Urinary bladder (tissue), 4 donors: ENCODE measurements at places on chromosomes 12 and 14. TPM values are rescaled to one million over a fixed set of nuclear protein-coding genes. Genes with fewer than 3 reads are reported as not detected.

LALBA gene
- not detected for total RNA-seq

CDCA3 gene
- total RNA-seq = 12.3 TPM

SAMD15 gene
- total RNA-seq = 1.3 TPM

PAPLN gene
- total RNA-seq = 4.8 TPM

NR4A1 gene
- total RNA-seq = 18.3 TPM

LRRC9 gene
- 0.21 TPM for total RNA-seq

TPH2 gene
- total RNA-seq = not detected

ZFHX2 gene
- total RNA-seq = 0.32 TPM

RAB15 gene
- total RNA-seq = 11.4 TPM

SPTB gene
- 6.8 TPM for total RNA-seq

SLCO1B1 gene
- not detected for total RNA-seq

CCDC38 gene
- not detected for total RNA-seq

- no peak for DNase-seq
Measured at GRCh38 chr12:105060715-105061378, 23.4 kb downstream of the ALDH1L2 start.

DNA sequence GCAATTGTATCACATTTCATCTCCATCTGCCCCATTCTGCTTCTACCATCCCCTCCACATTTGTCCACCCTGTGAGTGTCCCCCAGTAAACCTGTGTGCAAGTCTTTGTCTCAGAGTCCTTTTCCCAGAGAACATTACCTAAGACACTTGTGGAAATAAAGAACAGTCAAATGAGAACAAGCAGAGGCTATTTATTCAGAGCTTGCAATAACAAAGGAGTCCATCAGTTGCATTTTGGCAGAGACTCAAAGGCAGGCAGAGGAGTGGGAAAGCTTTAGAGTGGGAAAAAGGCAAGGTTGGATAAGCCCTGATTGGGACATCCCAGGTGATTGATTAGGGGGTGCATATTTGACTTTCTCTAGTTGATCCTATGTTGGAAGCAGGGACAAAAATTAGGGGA, 18.2 kb upstream of the PPFIBP1 start:
- no peak for DNase-seq

- no peak for DNase-seq
Measured at GRCh38 chr12:121613462-121613861, 12.9 kb upstream of the ORAI1 start.

GRCh38 chr12:14878488-14878887, 7.2 kb downstream of the MGP start:
- no peak for DNase-seq

GRCh38 chr14:104246401-104247335, 108.3 kb downstream of the KIF26A start:
- no peak for DNase-seq

DNA sequence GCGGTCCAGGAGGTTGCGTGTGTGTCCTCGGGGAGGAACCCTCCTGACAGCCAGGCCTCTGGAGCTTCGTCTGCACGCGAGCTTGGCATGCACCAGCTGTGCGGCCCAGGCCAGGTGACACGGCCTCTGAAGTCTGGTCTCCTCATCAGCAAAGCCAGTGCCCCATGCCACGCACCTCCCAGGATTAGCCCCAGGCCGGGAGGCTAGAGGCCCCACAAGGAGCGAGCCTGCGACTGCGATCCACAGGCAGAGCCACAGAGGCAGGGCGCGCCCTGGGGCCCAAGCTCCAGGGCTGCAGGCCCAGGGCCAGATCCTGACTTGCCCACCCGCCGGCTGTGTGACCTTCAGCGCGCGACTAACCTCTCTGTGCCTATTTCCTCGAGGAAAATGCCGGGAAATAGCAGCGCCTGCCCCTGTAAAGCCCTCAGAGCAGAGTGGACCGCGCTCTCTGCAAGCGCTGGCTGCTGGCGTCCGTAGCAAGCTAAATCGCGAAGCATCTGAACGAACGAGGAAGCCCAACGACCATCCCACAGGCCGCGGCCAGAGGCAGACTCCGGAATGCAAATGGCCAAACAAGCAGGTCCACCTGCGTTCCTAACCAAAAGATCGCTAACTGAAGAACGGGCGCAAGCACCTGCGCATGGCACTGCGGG, 492 bp upstream of the BTBD6 start:
- DNase-seq = no peak

DNA sequence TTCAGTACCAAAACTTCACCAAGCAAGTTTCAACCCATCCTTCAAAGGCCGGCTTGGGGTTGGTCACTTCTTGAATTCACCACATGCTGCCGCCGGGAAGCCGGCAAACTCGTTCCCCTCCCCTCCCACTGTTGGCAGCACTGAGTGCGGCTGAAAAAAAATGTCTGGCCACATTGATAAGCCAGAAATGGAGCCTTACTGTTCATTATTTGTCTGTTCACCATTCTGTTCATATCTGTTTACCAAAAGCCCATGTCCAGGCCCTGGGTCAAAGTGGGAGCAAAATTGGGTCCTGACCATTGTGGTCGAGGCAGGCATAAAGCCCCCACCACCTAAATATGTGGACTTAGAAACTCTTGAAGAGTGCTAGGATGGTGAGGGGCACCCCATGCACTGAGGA, 7.3 kb upstream of the HSP90AA1 start:
- no peak for DNase-seq

- no peak for DNase-seq
Measured at GRCh38 chr14:75301666-75302325, 23.2 kb downstream of the FOS start.

- DNase-seq = no peak
Measured at GRCh38 chr12:114961491-114961890, 277.5 kb upstream of the TBX3 start.

DNA sequence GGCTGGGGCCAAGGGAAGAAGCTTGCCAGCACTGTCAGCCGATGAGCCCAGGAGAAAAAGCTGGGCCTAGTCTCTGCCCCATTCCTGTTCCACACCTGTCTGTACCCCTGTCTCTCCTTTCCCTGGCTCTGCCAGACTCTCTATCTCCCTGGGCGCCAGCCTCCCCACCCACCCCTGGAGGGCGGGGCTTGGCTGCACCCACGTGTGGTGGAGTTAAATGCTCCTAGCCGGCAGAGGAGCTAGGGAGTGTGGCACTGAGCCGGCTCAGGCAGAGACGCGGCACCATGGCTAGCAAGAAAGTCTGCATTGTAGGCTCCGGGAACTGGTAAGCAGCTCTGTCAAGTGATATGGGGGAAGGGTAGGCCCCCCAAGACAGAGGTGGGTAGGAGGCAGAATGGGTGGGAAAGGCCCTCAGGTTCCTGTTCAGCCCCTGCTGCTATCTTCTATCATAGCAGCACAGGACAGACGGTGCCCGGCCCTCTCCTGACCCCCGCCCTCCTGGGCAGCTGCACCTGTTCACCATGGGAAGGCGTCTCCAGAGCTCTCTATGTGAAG, at the start of gene GPD1:
GPD1 (plus strand) TSS at position 242 of the 555 bp plus-strand sequence; CDS start at position 285, 43 bp downstream.
- DNase-seq = no peak

DNA sequence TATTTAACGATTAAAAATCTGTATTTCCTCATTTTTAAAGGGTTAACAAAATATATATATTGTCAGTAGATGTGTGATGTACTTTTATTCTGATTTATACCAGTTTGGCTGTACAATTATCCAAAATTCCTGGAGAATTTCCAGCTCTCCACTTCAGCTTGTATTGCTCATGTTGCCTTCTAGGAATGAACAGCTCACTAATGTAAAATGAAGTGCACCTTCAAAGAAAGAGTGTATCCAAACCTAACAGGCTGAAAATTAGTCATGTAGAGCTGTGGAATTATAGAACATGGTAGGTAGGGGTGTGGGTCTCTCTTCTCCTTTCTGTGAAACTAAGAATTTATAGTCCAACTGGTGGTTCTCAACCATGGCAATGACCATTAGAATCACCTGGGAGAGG, 362.0 kb downstream of the ETNK1 start:
- no peak for DNase-seq

DNA sequence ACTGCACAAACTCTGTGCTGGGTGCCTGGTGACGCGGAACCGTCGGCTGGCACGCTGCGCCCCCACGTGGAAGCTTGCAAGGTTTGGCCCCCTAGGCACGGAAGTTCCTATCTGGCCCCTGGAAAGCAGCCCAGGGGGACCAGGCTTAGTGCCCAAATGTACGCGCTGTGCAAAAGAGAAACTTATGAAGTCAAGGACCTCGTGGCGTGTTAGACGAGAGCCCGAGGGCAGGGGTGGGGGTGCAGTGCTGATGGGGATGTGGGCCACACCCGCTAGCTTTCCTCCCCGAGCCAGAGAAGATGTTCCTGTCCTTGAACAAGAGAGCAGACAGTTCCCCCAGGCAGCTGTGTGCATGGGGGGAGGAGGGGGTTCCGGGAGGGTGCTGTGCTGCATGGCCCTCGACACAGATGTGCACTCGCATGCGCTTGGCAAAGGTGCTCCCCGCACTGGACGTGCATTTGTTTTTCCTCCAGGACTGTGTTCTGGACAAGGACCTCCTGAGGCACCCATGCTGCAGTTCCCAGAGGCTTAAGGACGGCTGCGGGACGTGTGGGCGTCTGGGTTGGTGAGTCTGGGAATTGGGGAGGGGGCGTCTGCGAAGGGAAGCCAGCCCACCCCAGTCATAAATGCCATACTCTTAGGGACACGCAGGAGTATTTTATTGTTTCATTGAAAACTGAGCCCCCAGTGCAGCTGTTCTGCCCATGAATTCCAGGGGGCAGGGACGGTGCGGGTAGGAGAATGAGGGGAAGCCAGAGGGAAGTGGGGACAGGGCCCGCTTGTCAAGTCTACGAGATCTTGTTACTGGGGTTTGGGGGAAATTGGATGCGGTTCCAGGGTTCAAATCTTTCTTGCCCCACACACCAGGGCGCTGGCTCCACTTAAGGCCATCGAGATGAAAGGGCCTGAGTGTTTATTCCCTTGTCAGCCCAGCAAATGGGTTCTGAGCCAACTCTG, 80.0 kb downstream of the NTF3 start:
- no peak for DNase-seq

DNA sequence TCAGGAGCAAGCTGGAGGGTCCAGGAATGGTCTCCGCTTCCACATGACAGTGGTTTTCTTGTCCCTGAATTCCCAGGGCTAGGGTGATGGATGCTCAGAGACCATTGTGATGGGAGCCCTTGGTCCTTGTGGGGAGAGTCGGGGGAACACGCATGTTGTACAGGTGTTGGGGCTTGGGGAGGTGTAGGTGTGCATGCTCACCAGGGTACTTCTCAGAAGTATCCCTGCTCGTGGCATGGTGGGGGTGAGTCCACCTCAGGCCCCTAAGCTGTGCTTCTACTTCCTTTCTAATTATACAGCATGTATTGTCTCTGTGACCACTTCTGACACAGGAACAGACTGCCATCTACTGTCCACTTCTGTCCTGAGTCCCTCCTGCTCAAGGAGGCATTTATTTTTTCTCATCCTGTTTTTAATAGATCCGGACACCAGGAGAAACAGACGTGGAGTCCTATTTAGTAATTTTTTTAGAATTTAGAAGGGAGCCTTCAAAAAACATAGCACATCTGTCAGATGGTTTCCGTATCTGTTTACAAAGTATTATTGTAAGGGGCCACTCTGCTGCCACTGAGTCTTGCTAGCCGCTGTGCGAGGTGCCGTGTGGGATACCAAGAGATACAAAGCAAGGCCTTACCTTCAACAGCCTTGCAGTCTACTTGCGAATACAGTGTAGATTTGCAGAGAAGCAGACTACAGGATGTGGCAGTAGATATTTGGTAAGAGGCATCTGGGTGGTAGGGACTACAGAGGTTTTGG, 10.5 kb downstream of the NTF3 start:
- DNase-seq = no peak

DNA sequence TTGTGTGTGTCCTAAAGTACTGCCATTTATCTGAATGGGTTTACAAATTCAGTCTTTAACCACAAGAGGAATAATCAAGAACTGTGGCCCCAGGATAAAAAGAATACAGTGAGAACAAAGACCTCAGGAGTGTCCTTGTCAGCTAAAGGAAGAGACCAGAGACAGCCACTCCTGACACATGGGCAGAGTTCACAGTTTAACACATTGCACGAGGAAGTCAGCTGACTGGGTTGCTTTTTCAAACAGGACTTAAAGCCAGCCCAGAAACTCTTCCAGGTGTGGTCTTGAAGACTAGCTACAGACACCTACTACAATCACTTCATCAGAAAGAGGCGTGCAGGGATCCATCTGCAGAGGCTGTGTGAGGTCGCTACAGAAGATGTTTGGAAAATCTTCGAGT, 42.8 kb downstream of the GNS start:
- no peak for DNase-seq

- no peak for DNase-seq
Measured at GRCh38 chr14:104337351-104337750, 199.0 kb downstream of the KIF26A start.

DNA sequence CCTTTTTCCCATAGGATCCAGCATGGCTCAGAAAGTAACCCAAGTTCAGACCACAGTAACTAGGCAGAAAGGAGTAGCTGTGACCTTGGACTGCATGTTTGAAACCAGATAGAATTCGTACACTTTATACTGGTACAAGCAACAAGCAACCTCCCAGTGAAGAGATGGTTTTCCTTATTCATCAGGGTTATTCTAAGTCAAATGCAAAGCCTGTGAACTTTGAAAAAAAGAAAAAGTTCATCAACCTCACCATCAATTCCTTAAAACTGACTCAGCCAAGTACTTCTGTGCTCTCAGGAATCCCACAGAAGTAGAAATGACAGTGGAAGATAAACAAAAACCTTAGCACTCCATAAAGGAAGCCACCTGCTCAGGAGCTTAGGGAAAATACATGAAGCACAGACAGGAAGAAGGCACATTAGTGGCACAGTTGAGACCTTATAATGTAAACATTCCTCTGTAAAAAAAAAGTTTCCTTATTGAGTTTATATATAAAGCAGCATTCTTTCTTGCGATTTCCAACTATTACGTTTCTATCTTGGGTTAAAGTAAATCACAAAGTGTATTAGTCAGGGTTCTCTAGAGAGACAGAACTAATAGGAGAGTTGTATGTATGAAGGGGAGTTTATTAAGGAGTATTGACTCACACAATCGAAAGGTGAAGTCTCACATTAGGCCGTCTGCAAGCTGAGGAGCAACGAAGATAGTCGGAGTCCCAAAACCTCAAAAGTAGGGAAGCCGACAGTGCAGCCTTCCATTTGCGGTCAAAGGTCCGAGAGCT, 398.4 kb downstream of the DAD1 start:
- no peak for DNase-seq

- no peak for DNase-seq
Measured at GRCh38 chr14:92865674-92866073, 57.3 kb upstream of the CHGA start.

DNA sequence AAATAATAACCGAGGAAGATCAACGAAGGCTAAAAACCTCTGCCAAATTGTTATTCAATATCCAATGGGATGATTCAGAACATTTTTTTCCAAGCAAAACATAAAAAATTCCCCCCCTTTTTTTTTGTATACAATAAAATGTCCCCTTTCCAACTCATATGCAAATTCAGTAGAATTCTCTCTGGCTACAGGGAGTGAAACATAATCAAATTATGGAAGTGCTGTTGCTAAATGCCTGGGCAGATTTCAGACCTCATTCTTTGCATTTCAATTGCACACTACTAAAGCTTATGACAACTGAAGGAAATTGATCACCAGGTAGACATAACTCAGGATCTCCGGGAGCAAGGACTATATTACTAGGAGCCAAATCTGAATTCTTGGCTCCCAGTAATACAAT, 51.0 kb downstream of the LMNTD1 start:
- DNase-seq = no peak

- no peak for DNase-seq
Measured at GRCh38 chr14:50750323-50750722, 80.6 kb downstream of the NIN start.

- no peak for DNase-seq
Measured at GRCh38 chr14:94304243-94304642, 11.2 kb upstream of the SERPINA10 start.

GRCh38 chr12:27434673-27435565, 11.6 kb upstream of the SMCO2 start:
- no peak for DNase-seq
